ENCODE measurements at places on chromosomes 7 and 10.

DNA sequence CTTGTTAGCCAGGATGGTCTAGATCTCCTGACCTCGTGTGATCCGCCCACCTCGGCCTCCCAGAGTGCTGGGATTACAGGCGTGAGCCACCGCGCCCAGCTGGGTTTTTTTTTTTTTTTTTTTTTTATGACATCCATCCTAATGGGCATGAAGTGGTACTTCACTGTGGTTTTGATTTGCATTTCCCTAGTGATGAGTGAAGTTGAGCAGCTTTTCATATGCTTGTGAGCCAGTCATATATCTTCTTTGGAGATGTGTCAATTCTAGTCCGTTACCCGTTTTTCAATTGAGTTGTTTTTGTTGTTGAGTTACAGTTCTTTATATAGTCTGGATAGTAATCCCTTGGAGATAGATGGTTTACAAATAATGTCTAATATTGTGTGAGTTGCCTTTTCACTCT lies 127.7 kb downstream of the SMURF1 start:
- no peak for DNase-seq

DNA sequence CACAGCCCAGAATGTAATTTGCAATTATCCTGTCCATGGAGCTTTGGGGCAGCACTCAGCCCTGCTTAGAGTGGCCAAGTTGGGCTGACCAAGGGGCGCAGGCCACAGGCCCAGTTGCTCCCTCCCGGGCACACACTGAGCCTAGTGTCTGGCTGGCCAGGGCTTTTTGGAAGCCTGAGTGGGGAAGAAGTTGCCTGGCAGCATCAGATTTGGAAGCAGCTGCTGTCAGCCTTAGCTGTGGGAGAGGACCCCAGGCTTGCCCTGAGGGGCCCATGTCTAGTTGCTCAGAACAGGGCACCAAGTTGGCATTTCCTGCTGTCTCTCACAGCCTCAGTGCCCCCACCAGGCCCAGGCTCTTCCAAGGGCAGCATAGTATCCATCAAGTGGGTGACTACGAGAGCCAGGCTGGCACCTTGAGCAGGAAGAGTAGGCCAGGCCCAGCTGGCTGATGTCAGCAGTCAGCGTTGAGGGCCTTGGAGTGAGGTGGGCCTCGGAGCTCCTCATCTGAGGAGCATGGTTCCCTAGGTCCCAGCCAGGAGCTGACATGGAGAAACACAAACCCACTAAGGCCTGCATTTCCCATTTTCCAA lies 14.4 kb downstream of the ANTXRL start:
- DNase-seq: no peak

DNA sequence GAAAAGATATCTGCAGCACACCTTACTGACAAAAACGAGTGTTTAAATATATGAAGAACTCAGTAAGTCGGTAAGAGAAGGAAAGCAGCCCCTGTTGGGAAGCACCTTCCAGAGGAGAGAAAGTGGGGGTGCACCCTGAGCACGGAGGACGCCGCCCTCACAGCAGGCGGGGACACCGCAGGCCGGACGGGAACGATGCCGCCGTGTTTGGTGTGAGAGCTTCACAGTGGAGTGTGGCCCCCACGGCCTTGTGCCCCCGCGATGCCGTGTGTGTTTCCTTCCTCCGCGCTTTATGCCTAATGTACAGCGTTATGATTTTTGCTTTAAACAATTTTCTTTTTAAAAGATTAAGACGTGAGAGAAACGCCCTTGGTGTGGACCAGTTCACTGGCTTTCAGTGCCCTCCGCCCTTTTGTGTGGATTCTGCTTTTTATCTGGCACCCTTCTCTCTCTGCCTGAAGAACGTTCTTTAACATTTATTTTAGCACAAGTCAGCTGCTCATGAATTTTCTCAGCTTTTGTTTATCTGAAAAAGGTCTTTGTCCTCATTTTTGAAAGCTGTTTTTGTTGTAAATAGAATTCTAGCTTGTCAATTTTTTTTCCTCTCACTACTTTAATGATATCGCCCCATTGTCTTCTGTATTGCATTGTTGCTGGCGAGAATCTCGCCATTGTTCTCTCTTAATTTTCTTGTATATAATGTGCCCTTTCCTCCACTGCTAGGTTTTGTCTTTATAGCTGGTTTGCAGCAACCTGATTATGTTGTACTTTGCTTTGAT lies 110.7 kb downstream of the INPP5A start:
- DNase-seq: no peak

GRCh38 chr7:41104631-41105030 lies 598.3 kb downstream of the INHBA start:
- peak; percentile 79 for DNase-seq

DNA sequence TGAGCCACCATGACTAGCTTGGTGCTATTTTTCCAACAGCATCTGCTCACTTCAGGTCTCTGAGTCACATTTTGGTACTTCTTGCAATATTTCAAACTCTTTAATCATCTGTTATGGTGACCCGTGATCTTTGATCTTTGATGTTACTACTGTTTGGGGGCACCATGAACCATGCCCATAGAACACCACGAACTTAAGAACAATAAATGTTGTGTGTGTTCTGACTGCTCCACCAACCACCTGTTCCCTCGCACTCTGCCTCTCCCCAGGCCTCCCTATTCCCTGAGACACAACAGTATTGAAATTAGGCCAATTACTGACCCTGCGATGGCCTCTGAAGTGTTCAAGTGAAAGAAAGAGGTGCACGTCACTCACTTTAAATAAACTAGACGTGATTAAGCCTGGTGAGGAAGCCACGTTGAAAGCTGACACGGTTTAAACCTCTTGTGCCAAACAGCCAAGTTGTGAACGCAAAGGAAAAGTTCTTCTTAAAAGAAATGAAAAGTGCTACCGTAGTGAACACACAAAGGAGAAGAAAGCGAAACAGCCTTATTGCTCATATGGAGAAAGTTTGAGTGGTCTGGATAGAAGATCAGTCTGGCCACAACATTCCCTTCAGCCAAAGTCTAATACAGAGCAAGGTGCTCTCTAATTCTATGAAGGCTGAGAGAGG lies 27.2 kb upstream of the ATP6V0A4 start:
- no peak for DNase-seq

GRCh38 chr10:103254538-103255325 lies 9.0 kb downstream of the RPEL1 start:
- DNase-seq: no peak

- DNase-seq: peak; percentile 67
Measured at GRCh38 chr7:124992851-124993562, 63.4 kb upstream of the POT1 start.

GRCh38 chr10:80500572-80501380 lies 36.9 kb upstream of the SH2D4B start:
- DNase-seq: peak; percentile 28

DNA sequence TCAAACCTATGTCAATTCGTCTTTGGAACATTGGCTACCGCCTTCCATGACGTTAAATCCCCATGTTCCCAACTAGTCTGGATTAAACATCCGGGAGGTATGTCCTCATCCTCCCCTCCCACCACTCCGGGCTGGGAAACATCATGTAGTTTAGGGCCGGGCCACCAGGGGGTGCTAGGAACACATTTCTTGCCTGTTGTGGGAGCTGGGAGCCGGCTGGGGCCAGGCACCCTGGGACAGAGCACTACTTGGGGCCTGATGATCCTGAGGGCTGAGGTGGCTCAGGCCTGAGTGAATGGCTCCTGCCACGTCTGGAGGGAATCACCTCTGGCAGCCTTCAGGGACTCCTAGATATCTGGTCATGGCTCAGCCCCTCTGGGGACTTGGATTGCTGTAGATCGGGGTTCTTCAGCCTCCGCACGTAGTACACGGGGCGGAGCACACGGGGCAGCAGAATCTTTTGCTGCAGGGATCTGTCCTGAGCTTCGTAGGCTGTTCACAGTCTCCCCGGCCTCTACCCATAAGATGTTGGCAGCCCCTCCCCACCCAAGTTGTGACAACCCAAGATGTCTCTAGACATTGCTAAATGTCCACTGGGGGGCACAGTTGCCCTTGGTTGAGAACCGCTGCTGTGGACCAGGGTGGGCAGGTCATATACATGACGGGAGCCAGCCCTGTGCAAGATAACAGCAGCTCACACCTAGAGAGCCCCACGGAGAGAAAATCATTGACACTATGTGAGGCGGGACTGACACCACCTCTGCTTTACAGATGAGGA lies 141.2 kb upstream of the ZNF716 start:
- DNase-seq: no peak

DNA sequence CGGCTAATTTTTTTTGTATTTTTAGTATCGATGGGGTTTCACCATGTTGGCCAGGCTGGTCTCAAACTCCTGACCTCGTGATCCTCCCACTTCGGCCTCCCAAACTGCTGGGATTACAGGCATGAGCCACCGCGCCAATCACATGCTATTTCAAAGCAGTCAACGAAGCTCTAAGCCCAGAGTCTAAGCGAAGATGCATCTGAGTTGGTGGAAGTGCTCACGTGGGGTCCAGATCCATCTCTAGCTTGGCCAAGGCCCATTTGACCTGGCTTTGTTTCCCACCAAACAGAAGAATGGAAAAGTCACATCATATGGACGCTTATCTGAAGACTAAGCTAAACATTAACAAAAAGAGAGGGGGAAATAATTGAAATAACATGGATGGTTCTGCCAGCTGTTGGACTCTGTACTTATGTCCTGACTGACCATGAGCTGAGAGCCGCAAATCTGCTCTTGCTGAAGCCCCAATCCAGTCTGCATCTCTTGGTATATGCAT lies 3.8 kb upstream of the GTF2I start:
- DNase-seq: no peak

DNA sequence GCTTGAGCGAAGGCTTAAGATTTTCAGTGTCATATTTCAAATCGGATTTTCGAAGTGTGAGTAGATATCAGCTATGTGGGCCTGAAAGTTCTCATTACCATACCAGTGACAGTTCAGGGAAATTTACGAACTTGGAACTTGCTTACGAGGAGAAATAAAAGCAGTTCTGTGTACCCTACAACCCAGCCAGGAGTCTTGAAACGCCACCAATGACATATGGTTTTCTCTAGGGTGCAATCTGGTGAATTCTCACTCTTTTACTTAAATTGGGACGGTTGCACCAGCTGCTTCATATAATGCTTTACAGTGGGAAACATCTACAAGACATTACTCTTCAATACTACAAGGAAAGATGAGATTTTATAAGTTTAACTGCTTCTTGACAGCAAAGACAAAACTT lies 253.6 kb upstream of the FOXK1 start:
- DNase-seq: no peak

- DNase-seq: no peak
Measured at GRCh38 chr10:55048830-55049498, 247.9 kb upstream of the PCDH15 start.

DNA sequence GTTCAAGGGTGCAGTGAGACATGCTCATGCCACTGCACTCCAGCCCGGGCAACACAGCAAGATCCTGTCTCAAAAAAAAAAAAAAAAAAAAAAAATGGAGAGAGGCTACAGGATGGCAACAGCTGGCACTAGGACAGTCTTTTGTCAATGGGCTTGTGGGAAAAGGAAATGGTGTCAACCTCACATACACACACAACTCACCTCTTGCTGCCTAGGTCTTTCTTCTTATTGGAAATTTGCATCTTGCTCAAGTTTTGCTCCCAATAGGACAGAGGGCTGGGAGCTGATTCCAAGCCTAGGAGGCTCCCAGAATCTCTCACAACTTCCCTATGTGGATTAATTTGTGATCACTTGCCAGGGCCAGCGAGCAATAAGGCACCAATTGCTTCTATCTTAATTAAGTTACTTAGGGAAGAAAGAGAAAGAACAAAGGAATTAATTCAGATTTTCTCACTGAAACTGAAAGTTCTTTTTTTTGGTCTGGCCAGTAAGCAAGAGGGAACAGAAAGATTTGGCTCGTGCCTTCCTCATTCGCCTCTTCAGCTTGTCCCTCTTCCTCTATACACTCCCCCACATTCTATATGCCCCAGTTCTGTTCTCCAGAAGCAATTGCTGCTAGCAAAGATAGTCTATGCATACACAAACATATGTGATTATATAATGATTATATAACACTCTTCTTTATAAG lies 33.8 kb downstream of the MAP3K8 start:
- no peak for DNase-seq

- no peak for DNase-seq
Measured at GRCh38 chr7:120695848-120696247, 162.1 kb downstream of the TSPAN12 start.

GRCh38 chr10:113983552-113983951 lies 60.1 kb upstream of the ADRB1 start:
- DNase-seq: no peak

- DNase-seq: no peak
Measured at GRCh38 chr10:97765201-97765600, 6.6 kb downstream of the SFRP5 start.

- DNase-seq: no peak
Measured at GRCh38 chr7:18532813-18533212, 37.3 kb downstream of the HDAC9 start.

GRCh38 chr10:44696496-44696895 lies 214.6 kb upstream of the TMEM72 start:
- DNase-seq: peak; percentile 93

DNA sequence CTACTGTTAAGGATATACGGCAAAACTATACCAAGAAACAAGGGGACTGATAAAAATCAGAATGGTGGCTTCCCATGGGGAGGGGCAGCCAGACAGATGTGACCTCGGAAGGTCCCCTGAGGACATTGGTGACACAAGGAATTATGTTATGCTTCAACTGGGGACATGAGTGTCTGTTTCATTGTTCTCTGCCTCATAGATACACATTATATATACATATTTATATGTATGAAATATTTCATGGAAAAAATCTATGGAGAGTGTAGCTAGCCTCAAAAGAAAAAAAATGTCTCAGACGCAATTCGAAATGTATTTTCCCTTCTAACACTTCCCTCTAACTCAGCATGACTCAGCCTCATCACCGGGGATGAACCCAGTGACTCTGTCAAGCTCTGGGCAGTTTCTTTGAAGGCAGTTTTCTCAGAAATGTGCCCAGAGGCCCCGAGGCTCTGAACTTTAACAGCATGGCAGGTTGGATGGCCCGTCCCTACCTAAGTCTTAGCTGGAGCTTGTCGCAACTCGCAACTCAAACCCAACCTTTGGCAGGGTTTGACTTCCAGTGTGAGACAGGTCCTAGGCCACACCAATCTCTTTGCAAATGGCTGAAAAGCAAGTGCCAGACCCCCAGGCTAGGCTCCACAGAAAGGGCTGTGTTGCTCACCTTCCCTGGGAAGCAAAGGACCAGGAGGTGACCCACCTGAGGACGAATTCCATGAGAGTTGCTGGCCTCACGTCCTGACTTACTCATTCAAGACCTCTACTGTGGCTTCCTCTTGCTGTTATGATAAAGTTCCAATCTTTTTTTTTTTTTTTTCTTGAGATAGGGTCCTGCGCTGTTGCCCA lies 86.9 kb downstream of the CARD11 start:
- DNase-seq: peak; percentile 45

DNA sequence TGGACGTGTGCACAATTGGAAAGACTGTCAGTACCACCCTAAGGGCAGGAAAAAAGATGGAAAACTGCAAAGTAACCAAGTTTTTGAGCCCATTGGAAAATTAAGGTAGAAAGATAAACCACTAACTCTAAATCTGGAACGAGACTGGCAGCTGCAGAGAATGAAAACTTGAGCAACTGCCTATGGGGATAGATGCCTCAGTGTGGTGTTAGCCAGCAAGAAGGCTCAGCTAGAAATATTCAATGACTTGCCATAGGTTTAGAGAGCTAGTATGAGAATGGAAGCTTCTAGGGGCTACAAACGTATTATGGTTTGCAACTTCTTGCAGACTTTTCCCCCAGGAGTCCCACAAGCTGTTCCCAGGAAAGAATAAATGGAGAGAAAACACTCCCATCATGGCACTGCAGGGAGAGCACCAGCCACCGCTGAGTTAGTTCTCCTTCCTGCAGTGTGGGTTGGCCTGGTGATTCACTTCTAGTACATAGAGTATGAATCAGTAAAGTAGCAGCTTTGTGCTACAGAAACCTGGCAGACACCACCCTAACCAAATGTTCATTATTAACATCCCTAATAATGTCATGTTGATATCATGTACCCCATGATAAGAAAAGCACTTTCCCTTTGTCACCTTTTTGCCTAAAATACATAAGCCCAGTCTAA lies 372.4 kb upstream of the VWC2 start:
- no peak for DNase-seq

Data from fibroblast of skin of right biceps (primary cell).